ENCODE measurements at places on chromosomes 6 and 20. TPM values are rescaled to one million over a fixed set of nuclear protein-coding genes. Genes with fewer than 3 reads are reported as not detected.

Gene RAET1G
- 2.1 TPM for polyA plus RNA-seq

Gene CCN2
- polyA plus RNA-seq = 1,646 TPM

Gene SLC32A1
- 0.04 TPM for polyA plus RNA-seq

- no peak for DNase-seq
These were observed 1.3 kb upstream of the SMLR1 start for GRCh38 chr6:130825772-130826441.

DNA sequence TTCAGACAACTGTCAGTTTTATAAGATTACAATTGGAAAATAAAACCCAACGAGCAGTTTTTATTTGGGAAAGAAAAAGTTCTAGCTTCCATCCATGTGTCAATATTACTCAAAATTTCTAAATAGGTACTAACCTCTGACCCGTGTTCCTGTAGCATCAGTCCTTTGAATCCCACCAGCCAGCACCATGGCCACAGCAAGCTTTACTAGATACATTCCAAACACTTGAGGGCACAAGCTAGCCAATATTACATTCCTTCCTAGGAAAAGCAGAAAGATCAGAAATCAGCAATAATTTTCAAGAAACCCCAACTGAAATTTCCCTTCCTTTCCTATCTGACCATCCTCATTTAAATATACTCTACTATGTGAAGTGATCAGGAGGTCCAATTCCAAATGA, 19.2 kb downstream of the ASF1A start:
- DNase-seq = no peak

DNA sequence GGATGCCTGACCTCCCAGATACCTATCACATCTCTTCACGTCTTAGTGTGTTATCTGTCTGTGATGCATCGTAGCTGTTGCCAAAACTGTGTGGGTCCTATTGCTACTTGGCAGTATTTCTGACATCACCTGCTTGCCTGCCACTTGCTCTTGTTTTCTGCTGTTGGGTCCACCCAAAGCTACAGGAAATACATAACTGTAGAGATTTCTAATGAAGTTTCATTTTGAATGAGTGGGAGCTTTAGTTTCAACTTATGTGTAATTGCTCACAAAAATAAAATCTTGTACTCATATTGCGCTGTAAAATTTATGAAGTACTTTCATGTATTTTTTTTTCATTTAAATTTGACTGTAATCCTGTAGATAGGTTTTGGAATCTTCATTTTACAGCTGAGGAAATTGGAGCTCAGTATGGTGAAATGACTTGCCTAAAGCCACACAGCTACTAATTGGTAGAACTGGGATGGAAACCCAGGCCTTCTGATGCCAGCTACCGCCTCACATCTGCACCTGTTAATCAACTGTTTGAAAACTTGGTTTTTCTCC, 113.6 kb upstream of the MAN1A1 start:
- no peak for DNase-seq

Gene GHRH
- polyA plus RNA-seq = not detected

GRCh38 chr6:132192631-132193030, 208.6 kb downstream of the MOXD1 start:
- DNase-seq = no peak

All from endothelial cell of umbilical vein (primary cell).